ENCODE measurements at places on chromosomes 16 and 17.

DNA sequence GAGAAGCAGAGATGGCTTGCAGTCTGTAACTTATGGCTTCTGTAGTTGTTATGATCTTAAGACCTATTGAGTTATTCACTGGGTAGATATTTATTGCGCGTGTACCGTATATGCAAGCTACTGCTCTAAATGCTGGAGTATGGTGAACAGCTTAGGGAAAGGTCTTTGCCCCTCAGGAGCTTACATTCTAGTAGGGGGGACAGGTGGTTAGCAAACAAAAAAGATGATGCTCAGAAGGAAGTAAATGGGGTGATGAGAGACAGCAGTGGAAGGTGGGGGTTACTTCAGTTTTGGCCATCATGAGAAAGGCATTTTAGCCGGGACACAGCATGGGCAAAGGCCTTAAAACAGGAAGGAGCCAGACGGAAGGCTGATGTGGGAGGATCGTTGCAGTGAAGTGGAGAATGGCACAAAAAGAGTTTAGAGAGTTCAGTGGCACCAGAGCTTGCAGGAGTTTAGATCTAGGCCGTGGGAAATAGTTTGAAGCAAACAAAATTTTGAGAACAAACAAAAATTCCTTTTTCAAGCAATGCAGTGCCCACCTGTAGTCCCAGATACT, 2.1 kb downstream of the ARMC7 start:
- peaks cover 15% of the 10 kb centered on the region for H3K36me3 ChIP-seq
- peaks cover 35% of the 10 kb centered on the region for H3K4me1 ChIP-seq
- no peak overlapping the region for H3K4me3 ChIP-seq
- peaks cover 16% of the 10 kb centered on the region for H3K27me3 ChIP-seq
- no peak for DNase-seq

DNA sequence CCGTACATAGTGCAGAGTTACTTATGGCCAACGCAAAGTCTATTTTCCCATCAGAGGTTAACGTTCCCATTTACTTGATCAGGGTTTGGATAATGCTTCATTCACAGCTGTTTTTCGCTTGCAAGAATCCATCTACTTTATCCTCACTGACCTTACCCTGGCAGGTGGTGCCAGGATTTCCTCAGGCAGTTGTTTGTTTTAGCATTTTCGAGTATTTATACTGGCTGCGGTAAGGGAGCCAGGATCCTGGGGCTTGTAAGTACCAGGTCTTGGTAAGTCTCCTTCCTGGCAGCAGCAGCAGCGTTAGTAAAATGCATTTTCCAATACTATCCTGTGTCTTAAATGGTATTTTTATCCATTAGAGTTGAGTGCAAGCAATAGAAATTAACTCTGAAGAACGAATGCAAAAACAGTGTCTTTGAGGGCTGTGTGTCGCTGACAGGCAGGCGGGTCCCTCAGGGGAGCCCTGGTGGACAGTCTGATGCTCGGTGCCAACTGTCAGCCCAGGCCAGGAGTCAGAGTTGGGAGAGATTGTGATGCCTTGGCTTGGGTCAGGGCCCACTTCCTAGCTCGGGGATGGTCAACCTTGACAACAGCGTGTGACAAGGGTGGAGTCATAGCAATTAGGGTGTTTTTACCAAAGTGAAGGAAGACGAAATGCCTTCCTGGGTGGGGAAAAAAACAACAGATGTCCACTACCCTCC, 92.4 kb upstream of the HSBP1 start:
- DNase-seq: no peak
- no peak overlapping the region for H3K27ac ChIP-seq
- H3K4me3 ChIP-seq: no peak overlapping the region
- H3K36me3 ChIP-seq: no peaks in the 10 kb centered on the region
- H3K27me3 ChIP-seq: no peaks in the 10 kb centered on the region
- H3K4me1 ChIP-seq: no peaks in the 10 kb centered on the region

GRCh38 chr17:50923611-50924010, 57.5 kb upstream of the TOB1 start:
- H3K4me3 ChIP-seq: no peak overlapping the region
- no peak for DNase-seq
- peaks cover 2% of the 10 kb centered on the region for H3K4me1 ChIP-seq
- no peaks in the 10 kb centered on the region for H3K36me3 ChIP-seq
- no peak overlapping the region for H3K27ac ChIP-seq

DNA sequence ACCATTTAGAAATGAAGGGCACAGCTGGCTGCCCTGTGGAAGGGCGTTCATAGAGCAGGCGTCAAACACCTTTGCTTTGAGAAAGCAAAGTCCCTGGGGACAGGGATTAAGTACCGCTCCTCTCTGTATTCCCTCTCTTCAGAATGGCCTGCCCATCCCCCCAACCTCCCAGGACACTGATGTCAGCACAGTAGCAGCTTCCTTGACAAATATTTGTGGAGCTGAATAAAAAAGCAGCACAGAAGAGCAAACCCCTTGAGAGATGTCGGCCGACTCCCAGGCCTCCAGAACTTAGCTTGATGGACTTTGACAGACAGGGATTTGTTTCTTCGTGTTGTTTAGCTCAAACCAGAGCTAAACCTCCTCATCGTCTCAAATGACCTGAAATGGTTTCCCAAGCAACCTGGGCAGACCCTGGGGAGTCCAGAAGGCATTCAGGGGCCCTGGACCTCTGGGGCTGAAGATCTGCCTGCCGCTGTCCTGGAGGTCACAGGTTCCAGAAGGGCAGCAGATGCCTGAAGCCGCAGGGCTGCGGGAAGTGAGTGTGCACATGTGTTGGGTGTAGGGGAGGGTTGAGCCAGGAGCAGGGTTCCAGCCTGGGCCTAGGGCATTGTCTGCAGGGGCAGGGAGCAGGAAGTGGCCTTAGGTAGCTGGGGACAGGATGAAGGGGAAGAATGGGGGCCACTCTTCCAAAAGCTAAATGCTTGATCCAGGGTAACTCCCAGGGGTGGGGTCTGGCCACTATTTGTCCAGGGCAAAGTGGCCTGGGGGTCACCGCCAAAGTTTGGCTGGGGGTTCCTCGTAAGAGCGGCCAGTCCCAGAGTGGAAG, 42.3 kb upstream of the NKD1 start:
- no peak overlapping the region for H3K4me3 ChIP-seq
- no peak overlapping the region for H3K27ac ChIP-seq
- H3K36me3 ChIP-seq: no peaks in the 10 kb centered on the region
- no peak for DNase-seq
- H3K27me3 ChIP-seq: no peaks in the 10 kb centered on the region
- H3K4me1 ChIP-seq: no peaks in the 10 kb centered on the region

- no peak for DNase-seq
- H3K4me1 ChIP-seq: peaks cover 2% of the 10 kb centered on the region
- no peaks in the 10 kb centered on the region for H3K36me3 ChIP-seq
- no peak overlapping the region for H3K27ac ChIP-seq
Observed at GRCh38 chr16:19559242-19559910, 3.9 kb downstream of the VPS35L start.

DNA sequence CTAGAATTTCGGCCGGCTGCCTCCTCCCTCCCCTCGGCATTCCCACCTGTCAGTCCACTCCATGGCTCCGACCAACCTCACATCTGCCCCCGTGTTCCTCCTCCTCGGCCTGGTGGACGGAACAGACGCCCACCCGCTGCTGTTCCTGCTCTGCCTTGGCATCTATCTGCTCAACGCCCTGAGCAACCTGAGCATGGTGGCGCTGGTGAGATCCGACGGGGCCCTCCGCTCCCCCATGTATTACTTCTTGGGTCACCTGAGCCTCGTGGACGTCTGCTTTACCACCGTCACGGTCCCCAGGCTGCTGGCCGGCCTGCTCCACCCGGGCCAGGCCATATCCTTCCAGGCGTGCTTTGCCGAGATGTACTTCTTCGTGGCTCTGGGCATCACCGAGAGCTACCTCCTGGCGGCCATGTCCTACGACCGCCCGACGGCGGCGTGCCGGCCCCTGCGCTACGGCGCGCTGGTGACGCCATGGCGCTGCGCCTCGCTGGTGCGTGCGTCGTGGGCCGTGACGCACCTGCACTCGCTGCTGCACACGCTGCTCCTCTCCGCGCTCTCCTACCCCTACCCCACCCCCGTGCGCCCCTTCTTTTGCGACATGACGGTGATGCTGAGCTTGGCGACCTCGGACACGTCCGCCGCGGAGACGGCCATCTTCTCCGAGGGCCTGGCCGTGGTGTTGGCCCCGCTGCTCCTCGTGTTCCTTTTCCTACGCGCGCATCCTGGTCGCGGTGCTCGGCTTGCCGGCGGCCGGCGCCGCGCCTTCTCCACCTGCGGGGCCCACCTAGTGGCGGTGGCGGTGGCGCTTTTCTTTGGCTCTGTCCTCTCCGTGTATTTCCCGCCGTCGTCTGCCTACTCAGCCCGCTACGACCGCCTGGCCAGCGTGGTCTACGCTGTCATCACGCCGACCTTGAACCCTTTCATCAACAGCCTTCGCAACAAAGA, at the start of gene OR3A2:
Gene OR3A2 (minus strand): TSS at position 440 of the 948 bp plus-strand sequence.
- no peaks in the 10 kb centered on the region for H3K36me3 ChIP-seq
- no peaks in the 10 kb centered on the region for H3K4me1 ChIP-seq
- DNase-seq: no peak
- H3K27me3 ChIP-seq: peaks cover 16% of the 10 kb centered on the region
- H3K4me3 ChIP-seq: no peak within 1 kb of the TSS
- no peak within 1 kb of the TSS for H3K27ac ChIP-seq

DNA sequence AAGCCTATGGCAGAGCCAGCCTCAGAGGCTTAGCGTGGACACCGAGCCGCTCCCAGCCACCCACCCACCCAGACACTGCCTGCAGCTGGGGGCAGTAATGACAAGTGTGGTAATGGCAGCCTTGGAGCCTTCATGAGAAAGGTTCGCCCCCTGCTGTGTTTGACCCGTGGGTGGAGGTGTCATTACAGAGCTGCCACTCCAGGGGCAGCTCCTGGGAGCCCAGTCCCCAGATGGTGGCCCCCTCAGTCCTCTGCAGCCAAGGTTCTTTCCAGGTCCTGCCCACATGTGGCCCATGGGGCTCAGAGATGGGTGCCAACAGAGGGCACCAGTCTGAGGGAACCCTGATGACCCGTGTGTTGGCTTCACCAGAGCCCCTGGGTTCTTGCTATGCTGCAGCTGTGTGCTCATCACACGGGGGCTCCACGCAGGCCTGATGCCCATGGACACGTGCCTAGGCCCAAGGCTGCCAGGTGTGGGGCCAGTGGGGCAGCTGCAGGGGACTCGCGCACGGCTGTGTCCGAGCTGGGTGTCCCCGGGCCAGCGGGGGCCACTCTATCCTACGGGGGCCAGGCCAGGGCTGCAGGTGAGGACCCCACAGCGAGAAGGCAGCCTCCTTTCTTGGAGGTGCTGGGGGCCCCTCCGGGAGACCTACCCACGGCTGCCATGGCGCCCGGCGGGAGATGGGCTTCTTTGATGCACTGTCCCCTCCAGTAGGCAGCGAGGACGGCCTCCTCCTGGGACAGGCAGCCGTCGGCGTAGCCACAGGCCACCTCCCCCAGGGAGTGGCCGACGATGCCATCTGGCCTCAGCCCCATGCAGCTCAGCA, 8.1 kb downstream of the FASN start:
- H3K4me1 ChIP-seq: no peaks in the 10 kb centered on the region
- no peak for DNase-seq
- peaks cover 94% of the 10 kb centered on the region for H3K36me3 ChIP-seq
- no peak overlapping the region for H3K27ac ChIP-seq
- no peaks in the 10 kb centered on the region for H3K27me3 ChIP-seq
- no peak overlapping the region for H3K4me3 ChIP-seq

DNA sequence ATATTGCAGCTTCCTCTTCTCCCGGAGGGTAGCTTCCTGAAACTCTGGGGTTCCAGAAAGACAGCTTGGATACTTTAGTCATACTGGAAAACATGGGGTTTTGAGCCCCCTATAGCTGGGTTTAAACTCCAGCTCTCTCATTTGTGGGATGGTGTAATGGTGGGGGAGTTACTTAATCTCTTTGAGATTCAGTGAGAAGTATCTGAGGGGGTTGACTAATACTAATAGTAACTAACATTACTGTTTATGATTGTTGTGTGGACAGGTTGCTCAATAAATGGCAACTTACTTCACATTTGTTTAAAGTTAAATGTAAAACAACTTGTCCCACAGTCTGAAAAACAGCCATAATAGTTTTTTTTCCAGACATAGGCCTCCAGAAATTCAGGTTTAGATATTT, 5.1 kb upstream of the SUZ12 start:
- H3K4me3 ChIP-seq: no peak overlapping the region
- H3K36me3 ChIP-seq: no peaks in the 10 kb centered on the region
- H3K27me3 ChIP-seq: no peaks in the 10 kb centered on the region

DNA sequence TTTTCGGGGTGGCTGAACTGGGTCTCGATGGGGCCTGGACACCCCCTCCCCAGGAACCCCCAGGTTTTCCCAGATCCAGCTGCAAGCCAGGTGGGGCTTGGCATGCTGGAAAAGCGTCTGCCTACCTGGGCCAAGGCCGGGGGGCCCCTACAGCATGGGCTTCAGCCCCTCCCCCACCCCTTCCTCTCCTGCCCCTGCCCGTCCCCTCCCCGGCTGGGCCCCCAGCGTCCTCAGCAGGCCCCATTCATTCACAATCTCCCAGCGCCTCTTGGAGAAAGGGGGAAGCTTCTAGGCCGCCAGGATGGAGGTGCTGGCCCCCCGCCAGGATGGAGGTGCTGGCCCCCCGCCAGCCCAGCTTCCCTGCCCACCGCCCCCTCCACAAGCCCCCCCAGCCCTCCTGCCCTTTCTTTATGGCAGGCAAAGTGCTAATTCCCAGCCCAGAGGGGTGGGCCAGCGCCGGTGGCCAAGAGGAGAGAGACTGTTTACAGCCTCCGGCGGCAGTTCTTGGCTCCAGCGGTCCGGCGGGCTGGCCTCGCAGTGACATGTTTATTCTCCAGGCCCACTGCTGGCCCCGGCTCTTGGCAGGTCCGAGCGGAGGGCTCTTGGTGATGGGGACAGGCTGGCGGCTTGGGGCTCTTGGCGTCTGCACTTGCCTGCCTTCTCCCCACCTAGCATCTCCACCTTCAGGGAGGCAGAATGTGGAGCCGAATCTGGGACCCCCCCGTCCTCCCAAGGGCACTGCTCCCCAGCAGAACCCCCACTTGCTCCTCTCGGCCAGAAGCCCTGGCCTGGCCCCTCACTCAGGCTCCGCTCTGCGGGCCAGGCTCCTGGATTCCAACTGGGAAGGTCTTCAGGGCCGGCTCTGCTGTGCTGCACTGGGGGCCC, 94.4 kb upstream of the CIBAR2 start:
- no peaks in the 10 kb centered on the region for H3K27me3 ChIP-seq
- H3K4me3 ChIP-seq: no peak overlapping the region
- no peaks in the 10 kb centered on the region for H3K36me3 ChIP-seq
- no peak overlapping the region for H3K27ac ChIP-seq

All from thymus (tissue), 14 donors.